ENCODE measurements at places on chromosomes 11 and 22.

- DNase-seq: no peak
Measured at GRCh38 chr22:42174062-42174461, 43.5 kb upstream of the CYP2D6 start.

DNA sequence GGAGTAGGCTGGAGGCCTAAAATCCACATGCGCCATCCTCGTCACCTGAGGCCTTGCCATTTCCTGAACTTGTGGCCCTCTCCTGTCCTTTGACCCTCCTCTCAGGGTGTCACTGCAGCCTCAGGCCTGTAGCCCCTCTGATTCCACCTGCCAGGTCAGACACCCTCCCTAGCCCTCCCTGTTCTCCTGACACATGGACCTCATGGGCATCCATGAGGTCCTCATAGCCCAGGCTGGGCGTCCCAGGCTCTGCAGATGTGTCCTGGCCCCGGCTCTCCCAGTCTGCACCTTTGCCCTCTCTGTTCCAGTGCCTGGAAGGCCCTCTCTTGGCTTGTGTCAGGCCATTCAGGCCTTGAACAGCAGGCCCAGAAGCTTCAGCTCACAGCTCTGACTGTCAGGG, 15.8 kb downstream of the RAB36 start:
- DNase-seq: no peak

DNA sequence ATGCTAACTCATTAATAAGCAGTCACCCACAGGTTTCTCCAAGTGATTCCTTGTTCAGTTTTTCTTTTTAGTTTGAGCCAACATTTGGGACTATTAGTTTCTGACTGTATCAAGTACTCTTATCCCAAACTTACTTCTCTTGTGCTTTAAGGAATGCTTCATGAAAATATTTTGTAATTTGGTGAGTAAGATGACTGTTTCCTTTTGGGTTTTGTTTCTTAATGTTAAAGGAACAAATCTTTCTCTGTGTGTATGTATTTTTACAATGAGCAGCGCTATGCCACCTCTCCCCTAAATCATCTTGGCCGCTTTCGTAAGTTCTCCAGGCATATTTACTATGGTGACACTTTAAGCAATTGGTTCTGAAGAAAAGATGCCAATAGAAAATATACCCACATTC, 72.4 kb downstream of the LDLRAD3 start:
- DNase-seq: no peak

DNA sequence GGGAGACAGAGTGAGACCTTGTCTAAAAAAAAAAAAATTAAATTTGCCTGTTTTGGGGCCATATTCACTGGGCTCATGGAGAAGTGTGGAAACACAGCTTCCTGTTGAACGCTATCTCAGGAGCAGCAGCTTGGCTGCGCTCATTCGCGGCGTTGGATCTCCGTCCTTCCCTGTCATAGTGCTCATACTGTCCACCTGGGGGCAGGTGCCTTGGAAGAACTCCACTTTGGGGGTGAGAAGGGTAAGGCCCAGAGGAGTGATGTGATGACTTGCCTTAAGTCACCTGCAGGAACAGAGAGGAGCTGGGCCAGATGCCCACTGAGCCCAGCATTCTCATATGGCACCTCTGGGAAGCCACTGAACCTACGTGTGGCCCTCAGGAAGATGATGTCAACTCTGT, 82.8 kb downstream of the CABIN1 start:
- no peak for DNase-seq
